Daoy (cell line): ENCODE measurements at places on chromosomes 2 and 18. TPM values are rescaled to one million over a fixed set of nuclear protein-coding genes. Genes with fewer than 3 reads are reported as not detected.

Gene LAMA1
- total RNA-seq: 2.6 and 4.4 TPM in 2 replicates

Gene DOK1
- 19.8 and 20.6 TPM in 2 replicates for total RNA-seq

Gene NYAP2
- total RNA-seq: not detected in 2 replicates

Gene INPP5D
- total RNA-seq: not detected in 2 replicates

Gene DPYSL5
- total RNA-seq: 1.0 and 1.9 TPM in 2 replicates

Gene DCDC2C
- total RNA-seq: not detected in 2 replicates

Gene SMIM21
- total RNA-seq: not detected in 2 replicates

Gene TLX2
- 0.77 TPM in 1 of 2 replicates, not detected in the other for total RNA-seq

Gene IL36G
- 0.80 TPM in 1 of 2 replicates, not detected in the other for total RNA-seq

Gene NTSR2
- total RNA-seq: not detected in 2 replicates

Gene LHCGR
- not detected in 2 replicates for total RNA-seq

Gene CFLAR
- 25.1 and 26.3 TPM in 2 replicates for total RNA-seq

Gene OTOS
- total RNA-seq: 0.34 TPM in 1 of 2 replicates, not detected in the other

Gene OLA1
- 76.8 and 120 TPM in 2 replicates for total RNA-seq

Gene COL5A2
- 34.9 and 41.7 TPM in 2 replicates for total RNA-seq
